Fibroblast of the aortic adventitia (primary cell): ENCODE measurements at places on chromosomes 7 and 10.
A peak's percentile ranks its signal among the peaks of the same experiment; 100 is the strongest.

DNA sequence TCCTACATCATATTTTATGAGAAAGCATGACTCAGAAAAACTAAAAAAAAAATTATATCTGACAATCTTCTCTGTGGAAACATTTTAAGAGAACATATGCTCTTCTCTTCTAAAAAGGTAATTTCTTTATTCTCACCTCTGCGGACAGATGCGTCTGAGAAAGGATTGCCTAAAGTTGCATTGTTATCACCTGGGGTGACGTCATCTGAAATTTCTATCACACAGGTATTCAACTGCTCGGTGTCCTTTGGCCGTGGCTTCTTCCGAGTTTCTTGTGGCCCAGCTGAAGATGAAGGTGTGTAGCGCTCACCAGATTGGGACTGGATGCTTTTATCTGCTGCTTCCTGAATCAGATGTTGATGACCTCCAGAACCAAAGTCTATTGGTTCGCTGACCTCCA, 14.3 kb upstream of the GATAD1 start:
- DNase-seq = no peak

- no peak for DNase-seq
These were observed 19.6 kb upstream of the AGBL3 start for GRCh38 chr7:134966691-134967090.

DNA sequence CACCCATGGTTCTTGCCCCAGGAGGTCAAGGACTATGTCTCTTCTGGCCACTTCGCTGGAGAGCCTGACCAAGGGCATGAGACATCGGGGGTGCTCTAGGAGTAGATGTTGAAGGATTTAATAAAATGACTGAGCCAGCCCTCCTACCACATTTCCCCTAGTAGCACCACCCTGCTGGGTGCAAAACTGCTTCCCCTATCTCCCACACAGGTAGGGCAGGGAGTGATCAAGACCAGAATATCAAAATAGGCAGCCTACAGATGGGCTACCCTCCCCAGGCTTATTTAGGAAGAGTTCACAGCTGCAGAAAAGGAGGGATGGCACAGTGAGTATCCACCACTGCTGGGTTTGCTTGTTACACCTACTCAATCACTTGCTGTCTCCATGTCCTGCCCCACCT, 103.9 kb downstream of the FGFR2 start:
- no peak for DNase-seq

DNA sequence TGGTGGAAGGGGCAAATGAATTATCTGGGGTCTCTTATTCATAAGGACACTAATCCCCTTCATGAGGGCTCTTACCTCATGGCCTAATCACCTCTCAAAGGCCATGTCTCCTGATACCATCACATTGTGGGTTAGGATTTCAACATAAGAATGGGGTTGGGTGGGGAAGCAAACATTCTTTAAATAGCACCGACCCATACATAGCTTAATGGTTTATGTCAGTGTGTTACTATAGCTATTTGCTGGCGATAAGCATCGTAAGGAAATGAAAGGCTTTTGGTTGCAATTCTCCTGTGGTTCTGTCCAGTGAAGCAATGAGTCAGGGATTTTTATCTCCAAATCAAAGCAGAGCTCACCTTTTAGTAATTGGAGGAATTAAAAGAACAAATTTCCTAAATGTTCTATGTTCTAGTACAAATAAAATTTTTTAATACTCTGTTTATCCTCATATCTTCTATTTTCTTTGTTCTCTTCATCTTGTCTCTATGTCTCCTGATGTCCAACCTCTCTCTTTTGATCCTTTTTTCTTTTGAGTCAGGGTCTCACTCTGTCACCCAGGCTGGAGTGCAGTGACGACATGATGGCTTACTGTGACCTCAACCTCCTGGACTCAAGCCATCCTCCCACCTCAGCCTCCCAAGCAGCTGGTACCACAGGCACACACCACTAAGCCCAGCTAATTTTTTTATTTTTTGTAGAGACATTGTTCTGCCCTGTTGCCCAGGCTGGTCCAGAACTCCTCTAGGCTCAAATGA, 57.0 kb upstream of the GLCCI1 start:
- DNase-seq = peak; percentile 83

DNA sequence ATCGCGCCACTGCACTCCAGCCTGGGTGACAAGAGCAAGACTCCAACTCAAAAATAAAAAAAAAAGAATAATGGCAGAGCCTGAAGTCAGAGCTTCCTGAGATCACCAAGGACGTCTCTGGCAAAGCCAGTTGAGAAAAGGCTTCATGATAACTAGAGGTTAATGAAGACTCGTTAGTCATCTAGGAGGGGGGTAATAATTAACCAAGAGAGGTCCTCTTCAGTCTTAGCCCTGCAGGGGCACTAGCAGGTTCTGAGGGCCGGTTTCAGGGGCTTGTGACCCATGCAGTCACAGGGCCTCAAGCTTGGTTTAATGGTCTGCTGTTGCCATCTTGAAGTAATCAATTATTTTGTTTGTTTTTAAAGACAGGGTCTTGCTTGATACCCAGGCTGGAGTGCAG, 28.6 kb upstream of the PROSER2 start:
- DNase-seq = no peak

- no peak for DNase-seq
These were observed 48.5 kb upstream of the ABLIM1 start for GRCh38 chr10:114706458-114707055.

GRCh38 chr10:13984647-13985155, 346.0 kb downstream of the FRMD4A start:
- DNase-seq = peak; percentile 91

- no peak for DNase-seq
These were observed 76.6 kb upstream of the ADO start for GRCh38 chr10:62727934-62728333.

- no peak for DNase-seq
These were observed 29.6 kb downstream of the FGFBP3 start for GRCh38 chr10:91879515-91880170.

GRCh38 chr10:381805-382204, 246.6 kb downstream of the ZMYND11 start:
- DNase-seq = no peak

GRCh38 chr7:44791278-44792219, 4.9 kb upstream of the PPIA start:
- DNase-seq = peak; percentile 50

DNA sequence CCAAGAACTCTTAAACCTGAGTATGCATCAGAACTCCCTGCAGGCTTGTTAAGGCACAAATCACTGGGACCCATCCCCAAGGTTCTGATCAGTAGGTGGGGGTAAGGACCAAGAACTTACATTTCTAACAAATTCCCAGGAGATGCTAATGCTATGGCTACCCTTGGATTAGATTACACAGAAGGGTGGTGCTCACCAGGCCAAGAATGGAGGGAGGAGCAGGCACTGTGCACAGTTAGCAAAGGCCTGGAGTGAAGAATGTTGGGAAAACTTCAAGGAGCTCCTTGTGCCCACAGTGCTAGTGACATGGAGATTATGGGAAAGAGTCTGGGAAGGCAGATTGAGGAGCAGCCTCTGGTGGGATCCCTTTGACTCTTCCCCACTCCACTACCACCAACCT, 1.9 kb downstream of the PRSS2 start:
- no peak for DNase-seq

DNA sequence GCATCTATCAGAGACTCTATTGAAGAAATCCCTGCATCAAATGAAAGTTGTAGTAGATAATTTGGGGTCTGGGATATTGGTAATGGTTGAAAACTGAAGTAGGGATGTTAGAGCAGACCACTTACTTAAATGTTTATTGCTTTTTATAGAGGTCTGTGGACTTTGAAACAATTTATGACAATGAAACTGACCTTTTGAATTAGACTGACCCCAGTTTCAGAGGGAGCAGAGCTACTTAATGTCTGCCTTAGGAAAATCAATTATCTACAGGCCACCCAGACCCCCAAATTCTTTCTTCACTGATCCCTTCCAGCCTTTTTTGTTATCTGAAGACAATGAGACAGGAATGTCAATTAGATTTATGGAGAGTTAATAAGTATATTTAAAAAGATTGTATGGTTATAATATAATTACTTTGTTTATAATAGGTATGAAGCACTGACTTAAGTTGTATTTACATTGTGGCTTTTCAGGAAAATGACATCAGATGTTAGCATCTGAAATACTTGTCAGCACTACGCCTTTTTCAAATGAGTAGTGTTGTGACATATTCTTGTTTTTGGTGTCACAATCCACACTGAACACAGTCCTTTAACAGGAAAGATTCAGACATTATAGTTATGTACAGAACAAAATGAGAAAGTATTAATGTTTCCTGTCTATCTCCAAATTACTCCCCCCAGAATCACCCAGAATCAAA, 13.9 kb downstream of the MGAM2 start:
- DNase-seq = no peak

- DNase-seq = peak; percentile 50
These were observed 816 bp downstream of the DMTF1 start for GRCh38 chr7:87152897-87153641.

GRCh38 chr10:114094795-114095194, 51.1 kb downstream of the ADRB1 start:
- DNase-seq = no peak

GRCh38 chr7:48067475-48067874, 21.6 kb upstream of the UPP1 start:
- no peak for DNase-seq

- DNase-seq = no peak
These were observed 44.8 kb upstream of the DMBT1 start for GRCh38 chr10:122515588-122516231.

- DNase-seq = no peak
These were observed 24.5 kb upstream of the PPP1R9A start for GRCh38 chr7:94882891-94883290.

DNA sequence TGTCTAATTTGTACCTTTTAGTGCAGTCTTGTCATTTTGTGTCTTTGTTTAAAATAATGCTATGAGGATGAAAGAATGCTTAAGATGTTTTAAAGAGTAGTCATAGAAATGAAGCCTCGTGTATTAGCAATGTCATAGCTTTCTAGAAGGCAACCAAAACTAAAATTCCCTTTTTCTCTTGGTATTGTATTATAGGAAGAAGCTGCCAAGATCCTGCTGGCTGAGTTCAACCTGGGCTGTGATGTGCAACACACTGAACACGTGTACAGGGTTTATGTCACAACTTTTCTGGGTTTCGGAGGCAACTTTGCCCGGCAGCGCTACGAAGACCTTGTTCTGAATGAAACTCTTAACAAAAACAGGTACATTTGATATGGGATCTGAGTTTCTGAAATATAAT, 36.2 kb downstream of the COX15 start:
- peak; percentile 53 for DNase-seq

- peak; percentile 16 for DNase-seq
These were observed 137.0 kb downstream of the CCDC7 start for GRCh38 chr10:32582946-32583345.

DNA sequence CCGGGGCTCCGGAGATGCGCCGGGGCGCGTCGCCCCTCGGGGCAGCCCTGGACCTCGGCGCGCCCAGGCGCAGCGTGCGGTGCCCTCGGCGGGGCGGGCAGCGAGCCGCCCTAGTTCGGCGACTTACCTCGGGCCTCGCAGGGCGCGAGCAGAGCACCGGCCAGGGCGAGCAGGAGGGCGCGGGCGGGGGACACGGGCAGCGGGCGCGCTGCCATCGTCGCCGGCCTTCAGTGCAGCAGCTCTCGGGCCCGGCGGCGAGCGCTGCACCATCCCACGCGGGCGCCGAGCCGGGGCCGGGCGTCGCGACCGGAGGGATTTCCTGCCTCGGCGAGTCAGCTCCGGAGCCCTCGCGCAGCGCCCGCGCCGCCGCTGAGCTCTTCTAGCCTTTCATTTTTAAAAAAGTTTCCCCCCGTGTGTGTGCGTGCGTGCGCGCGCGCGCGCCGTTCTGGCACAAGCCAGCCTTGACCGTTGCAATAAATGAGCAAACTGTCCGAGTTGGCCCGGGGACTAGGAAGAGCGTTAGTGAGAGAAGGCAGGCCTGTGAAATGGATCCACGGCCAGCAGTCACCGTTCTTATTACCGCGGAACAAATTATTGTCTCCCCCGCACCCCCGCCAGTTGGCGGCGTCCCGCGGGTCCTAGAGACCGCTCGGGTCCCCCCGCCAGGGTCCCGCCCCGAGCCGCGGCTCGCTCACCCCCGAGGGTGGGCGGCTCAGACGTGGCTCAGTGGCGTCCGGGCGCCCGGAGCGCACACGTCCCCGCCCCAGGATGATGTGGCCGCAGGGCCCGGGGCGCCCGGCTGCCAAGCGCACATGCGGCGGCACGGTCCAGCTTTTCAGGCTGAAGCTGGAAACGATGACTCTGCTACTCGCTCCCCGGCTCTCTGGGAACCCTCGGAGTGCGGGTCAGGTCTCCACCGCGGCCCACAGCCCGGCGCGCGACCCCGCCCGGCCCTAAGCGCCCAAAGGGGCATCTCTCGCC, at the start of gene ADAM12:
ADAM12 (minus strand) TSS at position 547 of the 981 bp plus-strand sequence; CDS start at position 215, 332 bp downstream.
- peak; percentile 85 for DNase-seq

GRCh38 chr7:8147760-8148463, 114.1 kb downstream of the ICA1 start:
- no peak for DNase-seq

- no peak for DNase-seq
These were observed 1028.3 kb downstream of the SORCS1 start for GRCh38 chr10:106136175-106136574.

DNA sequence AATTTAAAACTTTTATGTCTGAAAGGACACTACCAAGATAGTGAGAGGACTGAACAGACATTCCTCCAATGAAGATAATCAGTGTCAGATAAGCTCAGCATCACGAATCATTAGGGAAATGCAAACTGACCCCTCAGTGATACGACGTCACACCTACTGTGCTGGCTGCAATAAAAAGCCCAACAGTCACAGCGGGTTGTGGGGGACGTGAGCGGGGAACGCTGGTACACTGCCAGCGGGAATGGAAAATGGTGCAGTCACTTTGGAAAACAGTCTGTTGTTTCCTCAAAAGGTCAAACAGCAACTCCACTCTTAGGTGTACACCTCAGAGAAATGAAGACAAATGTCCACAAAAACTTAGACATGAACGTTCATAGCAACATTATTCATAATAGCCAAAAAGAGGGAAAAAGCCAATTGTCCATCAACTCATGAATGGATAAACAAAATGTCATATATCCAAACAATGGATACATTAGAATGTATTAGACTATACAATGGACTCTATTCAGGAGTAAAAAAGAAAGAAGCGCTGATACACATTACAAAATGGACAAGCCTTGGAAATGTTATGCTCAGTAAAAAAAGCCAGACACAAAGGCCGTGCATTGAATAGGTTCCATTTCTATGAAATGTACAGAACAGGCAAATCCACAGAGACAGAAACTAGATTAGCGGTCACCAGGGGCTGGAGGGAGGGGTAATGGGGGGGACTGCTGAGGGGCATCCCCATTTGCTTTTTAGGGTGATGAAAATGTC, 2.4 kb upstream of the ECHS1 start:
- no peak for DNase-seq

- no peak for DNase-seq
These were observed 532.4 kb downstream of the INHBA start for GRCh38 chr7:41170466-41170865.

GRCh38 chr7:77570330-77571011, 33.4 kb downstream of the PTPN12 start:
- peak; percentile 58 for DNase-seq

DNA sequence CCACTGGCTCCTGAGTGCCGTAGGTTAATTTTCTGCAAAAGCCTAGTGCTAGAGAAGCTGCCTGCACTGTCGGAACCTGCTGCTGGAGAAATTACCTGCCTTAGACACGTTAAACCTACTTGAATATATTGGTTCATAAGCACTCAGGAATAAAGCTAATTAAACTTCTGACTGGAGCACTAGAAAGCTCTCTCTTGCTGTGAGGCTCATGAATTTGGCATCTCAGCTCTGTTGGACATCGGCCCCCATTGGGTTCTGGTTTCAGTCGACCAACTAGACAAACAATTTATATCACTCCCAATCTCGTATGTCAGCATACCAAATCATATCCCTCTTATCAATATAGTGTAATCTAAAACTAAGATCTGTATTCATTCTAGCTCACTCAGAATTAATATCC, 52.4 kb upstream of the SEMA3C start:
- DNase-seq = no peak

GRCh38 chr10:103854265-103854685, 1.1 kb downstream of the SH3PXD2A start:
- DNase-seq = peak; percentile 33
